ENCODE measurements at places on chromosomes 5 and 9.
A peak's percentile ranks its signal among the peaks of the same experiment; 100 is the strongest.

DNA sequence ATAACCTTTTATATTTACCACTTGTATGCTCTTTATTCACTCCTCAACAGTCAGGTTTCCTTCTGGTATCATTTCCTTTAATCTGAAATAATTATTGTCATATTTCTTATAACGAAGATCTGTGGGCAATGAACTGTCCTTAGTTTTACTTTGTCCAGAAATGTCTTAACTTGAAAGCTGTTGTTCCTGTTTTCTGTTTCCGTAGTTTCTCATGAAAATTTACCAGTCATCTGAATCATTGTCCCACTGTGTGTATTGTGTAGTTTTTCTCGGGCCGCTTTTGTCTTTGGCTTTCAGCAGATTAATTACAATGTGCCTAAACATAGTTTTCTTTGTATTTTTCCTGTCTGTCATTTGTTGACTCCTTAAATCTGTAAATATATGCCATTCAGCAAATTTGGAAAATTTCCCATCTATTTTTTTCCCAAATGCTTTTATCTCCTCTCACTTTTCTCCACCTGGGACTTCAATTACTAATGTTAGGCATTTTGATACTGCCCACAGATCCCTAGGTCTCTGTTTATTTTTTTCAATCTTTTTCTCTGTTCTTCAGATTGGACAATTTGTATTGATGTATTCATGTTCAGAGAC, 74.9 kb downstream of the PDE8B start:
- no peak for DNase-seq

- no peak for DNase-seq
Measured at GRCh38 chr5:160213537-160213936, 15.8 kb upstream of the FABP6 start.

- DNase-seq: no peak
Measured at GRCh38 chr9:34985311-34985899, 4.1 kb upstream of the DNAJB5 start.

GRCh38 chr9:77806741-77807140, 158.6 kb upstream of the GNA14 start:
- DNase-seq: no peak

DNA sequence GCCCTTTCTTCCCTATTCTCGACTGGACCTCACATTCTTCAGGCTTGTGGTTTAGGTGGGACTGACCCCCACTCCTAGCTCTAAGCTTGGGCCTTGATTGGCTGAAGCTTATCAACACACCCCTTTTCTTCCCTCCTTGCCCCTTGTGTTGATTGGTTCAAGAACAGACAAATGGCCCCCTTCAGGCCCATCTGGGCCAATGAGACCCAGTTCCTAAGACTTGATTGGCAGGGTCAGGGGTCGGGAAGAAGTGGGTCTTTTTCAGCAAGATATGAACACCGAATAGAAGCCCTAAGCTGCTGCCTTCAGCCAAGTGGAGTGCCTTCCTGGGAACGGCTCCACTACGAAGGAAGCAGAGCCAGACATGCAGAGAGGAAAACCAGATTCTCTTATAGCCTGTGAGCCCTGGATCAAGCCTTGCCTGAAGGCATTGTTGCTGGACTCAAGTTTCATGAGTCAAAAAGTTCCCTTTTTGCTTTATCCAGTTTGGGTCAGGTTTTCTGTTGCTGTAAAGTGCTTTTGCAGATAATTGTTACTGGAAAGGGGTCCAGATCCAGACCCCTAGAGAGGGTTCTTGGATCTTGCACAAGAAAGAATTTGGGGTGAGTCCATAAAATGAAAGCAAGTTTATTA, 22.4 kb upstream of the NCS1 start:
- DNase-seq: no peak

GRCh38 chr5:150521939-150522503, 14.1 kb downstream of the NDST1 start:
- DNase-seq: no peak

GRCh38 chr5:71651579-71651978, 64.4 kb downstream of the MCCC2 start:
- DNase-seq: peak; percentile 28

GRCh38 chr9:101528015-101528414, 5.6 kb upstream of the RNF20 start:
- no peak for DNase-seq

DNA sequence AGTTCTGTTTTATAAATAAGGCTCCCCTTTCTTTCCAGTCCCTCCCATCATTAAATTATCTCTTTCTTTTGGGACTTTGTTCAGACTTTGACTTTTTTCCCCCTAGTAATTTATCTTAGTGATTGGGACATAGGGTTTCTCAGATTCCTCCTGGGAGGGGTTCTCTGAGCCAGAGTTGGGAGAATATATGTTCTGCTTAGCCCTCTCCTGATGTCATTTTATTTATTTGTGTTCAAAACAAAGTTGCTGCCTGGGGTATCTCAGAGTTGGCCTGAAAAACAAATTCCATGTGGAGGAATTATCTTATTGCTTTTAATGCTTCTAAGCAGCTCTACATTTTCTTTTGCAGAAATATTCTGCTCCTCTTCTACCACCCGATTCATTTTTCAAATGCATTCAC, 211.0 kb downstream of the PCSK5 start:
- DNase-seq: no peak

DNA sequence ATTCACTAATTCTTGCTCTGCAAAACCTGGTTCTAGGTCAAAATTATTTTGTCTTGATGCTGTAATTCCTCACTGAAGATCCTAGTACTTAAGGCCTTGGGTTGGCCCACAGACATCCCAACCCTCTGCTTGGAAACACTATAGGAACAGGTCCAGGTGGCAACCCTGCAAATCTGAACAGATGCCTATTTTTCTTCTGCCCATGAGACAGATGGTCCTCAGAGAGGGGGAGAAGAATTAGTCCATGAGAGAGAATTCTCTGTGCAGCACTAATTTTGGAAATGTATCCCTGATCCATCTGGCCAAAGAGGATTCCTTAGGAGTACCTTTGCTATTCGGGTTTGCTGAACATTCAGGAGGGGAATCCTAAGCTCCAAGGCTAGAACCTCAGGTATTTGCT, 156.3 kb downstream of the ELAVL2 start:
- no peak for DNase-seq

- DNase-seq: no peak
Measured at GRCh38 chr5:893711-894110, 1.0 kb downstream of the TRIP13 start.

GRCh38 chr5:148060309-148060708, 3.5 kb upstream of the SPINK5 start:
- no peak for DNase-seq

GRCh38 chr5:3325201-3325971, 270.2 kb upstream of the IRX1 start:
- no peak for DNase-seq

DNA sequence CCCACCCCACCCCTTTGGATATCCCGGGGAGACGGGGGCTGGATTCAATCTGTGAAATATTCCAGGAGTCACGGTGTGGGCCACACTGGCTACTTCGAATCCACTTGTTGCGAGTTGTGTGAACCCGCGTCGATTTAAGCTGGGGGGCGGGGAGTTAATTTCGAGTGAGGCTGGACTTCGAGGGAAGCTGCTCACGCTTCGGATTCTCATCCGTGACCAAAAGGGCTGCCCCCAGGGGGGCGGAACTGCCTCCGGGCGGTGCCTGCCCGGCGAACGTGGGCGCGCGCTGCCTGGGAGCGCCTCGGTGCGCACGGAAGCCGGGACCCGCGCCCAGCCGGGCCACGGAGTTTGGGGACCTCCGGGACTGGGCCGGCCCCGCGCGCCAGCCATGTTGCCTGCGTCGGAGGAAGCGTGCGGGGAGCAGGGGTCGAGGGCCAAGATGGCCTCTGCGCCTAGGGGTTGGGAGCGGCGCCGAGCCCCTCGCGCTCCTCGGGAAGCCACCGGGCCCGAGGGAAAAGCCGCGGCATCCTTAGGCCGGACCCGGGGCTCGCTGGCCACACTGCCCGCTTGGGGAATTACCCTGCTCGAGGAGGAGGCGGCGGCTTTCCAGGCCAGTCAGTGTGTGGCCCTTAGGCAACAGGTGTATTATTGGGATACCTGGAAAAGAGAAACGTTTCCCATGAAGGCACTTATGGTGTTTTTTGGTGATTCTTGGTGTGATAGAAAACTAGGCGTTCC, 975 bp downstream of the OCLN start:
- DNase-seq: no peak

- no peak for DNase-seq
Measured at GRCh38 chr5:78628270-78628992, 20.1 kb downstream of the LHFPL2 start.

DNA sequence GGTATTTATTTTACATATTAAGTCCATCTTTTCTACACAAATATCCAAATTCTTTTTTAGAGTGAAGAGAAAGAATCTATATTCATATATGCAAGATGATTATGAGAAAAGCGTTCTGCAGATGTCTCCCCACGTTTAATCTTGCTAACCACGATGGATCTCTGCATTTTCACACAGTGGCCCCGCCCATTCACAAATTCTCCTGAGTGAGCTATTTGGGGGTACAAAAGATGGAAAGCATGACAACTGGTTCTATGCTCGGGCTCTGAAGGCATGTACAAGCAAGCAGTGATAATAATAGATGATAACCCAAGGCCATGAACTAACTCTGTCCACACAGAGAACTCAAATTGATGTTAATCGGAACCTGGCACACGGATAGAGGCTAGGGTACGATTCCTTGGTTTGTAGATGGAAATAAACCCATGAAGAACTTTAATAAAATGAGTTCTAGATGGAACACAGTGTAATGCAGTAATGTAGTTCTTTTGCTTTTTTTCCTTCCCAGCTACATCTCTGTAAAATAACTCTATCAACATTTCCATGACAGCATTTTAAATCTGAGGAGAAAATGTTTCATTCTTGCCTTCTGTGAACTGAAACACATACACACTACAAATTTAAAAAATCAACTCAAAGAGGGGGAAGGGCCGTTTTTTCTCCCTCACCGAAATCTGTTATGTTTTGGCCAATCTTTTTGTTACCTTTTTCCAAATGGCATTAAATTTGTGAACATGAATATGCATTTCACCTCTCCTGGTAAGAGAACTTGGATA, 851.7 kb upstream of the DMAC1 start:
- no peak for DNase-seq

DNA sequence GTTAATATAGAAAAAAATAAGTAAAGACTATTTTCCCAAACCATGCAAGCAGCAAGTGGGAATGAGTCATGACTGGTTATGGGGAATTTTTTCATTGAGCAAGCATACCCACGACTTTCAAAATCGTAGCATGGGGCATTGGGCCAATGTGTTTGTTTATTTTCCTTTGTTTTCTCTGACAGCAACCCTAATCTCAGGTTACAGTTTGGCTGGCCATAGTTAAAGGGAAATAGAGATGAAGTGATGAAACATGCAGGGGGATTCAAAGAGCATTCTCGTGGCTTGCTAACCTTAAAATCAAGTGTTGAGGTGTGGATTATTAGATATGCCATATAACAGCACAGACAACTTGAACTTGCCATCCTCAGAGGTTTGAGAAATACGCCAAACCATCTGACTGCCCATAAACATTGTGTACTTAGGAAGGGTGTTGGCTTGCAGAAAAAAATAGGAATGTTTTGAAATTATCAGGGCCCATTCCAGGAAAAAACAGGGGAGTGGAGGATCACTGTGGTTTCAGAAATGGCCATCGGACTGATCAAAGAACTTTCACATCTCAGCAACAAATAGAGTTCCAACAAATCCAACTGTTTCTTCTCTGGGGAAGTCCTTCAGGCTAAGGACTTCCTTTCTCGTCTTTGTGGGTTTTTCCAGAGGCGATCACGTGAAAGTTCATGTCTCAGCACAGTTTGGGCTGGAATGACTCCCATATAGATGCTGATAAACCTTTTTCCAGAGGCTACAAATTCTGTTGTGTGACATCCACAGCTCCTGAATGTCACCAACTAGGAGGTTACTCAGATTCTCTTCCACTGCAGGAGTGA, 259.1 kb downstream of the SYK start:
- no peak for DNase-seq

- DNase-seq: no peak
Measured at GRCh38 chr5:112865128-112865527, 4.0 kb downstream of the SRP19 start.

GRCh38 chr9:126009047-126009446, 261.9 kb downstream of the PBX3 start:
- DNase-seq: no peak

DNA sequence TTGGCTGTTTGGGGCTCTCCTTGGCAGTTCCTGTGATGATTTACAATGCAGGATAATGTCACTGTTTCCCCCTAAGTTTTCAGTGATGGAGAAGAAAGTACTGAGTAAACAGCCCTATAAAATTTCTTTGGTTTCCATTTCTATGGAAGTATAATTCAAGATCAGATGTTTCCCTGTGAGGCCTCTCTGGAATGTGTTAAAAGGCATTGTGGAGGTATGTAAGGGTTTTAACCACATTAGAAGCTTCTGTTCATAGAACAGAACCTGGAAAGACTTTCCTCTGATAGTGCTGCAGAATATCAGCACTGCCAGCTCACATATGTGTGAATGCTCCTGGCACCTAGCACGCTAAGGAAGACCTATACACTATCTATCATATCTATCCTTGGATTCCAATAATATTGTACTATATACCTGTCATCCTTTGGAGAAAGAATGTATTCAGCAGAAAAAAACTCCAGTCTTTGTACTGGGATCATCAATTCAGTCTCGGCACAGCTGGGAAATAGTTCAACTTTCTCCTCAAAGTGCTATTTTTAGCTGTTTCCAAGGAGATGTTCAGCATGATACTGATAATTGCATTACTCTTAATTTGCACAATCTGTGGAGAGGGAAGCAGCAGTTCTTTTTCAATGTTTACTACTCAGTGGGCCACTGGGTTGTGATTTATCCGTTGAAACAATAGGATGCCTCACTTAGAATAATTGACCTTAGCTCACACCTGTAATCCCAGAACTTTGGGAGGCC, 21.9 kb downstream of the TTC1 start:
- no peak for DNase-seq

DNA sequence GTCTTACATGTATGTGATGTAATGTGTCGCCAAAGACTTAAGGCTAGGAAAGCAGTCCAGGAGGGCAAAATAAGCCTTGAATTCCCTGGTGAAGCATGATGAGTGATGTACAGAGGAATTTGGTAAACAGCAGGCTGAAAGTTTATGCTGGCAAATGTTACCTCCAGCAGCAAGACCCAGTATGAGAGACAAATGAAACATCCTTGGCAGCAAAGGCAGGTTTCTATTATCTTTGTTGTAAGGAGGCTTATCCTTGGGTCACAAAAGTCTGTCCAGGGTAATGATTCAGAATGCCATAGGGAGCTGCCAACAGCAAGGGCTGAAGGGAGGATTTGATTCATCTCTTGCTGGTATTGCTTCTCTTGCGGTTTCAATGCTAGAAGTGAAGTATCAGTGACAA, 75.9 kb upstream of the HTR4 start:
- no peak for DNase-seq

DNA sequence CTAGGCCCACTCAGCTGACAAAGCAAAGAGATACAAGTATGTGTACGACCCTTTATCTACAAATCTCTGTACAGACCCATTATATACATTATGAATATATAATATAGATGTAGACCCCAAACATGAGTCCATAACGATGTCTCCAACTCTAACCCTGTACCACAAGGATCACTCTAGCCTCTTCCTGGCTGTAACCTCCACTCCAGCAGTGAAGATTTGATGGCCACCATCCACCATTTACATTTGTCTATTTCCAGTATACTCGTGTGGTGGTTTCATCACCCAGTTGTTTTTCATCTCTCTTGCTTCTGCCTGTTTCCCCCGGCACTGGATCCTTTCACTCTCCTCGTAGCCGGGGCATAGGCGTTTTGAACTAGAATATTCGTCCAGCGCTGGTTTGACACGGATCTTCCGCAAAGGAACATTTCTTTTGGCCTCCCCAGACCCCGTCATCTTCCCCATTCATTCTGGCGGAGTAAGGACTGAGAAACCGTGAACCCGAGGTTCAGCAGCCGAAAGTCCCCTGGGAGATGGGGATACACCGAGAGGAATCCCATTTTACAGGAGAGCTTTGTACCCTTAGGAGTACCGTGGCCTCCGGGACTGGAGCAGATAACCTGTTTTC, 828 bp upstream of the TRIO start:
- DNase-seq: no peak

Measured in stimulated activated CD4-positive, alpha-beta T cell treated with anti-CD3 and anti-CD28 coated beads, Interleukin-15, amount 100 ng/mL, for 1 hour (primary cell).